ENCODE measurements at places on chromosomes 3 and 15.

GRCh38 chr15:67010898-67011616, 54.3 kb upstream of the SMAD3 start:
- peak; percentile 1 for DNase-seq

DNA sequence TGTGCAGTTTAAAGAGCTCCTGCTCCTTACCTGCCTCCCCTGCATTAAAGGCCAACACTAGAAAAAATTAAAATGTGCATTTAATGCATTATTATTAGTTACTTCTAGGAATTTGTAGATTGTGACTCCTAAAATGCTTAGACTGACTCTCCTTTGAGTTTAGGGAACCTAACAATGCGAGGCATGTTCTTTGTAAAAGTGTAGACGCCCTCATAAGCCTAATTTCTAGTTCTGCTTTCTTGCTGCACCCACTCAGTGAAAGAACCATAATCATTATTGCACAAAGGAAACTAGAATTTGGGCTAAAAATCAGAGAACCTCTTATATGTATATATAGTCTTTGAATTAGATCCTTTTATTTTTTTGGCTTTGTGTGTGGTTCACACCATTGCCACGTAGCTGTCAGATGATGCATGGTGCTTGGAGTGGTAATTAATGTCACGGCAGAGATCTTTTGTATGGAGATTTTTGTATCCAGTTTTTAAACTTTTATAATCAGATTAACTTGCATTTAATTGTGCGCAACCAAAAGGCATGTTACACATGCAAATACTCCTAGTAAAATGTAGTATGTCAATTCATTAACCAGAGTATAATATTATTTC, 710 bp downstream of the ABHD10 start:
- DNase-seq, result no peak

DNA sequence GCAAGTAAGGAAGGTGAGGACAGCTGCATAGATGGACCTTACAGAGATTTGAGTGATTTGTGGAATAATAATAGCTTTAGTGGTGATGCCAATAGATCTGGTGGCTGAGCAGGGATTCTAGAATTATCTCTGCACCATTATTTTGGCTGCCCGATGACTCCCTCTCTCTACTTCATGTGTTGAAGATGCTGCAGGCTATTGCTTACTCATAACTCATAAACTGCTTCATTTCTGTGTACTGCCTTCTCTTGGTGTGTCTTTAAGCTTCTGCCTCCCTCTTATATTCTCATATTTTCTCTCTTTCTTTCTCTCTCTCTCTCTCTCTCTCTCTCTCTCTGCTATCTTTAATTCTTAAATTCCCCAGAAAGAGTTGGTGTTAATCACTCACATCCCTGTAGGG, 256.0 kb upstream of the TRIM42 start:
- DNase-seq, result no peak

- no peak for DNase-seq
Observed at GRCh38 chr3:63972987-63973386, 50.3 kb downstream of the PSMD6 start.

DNA sequence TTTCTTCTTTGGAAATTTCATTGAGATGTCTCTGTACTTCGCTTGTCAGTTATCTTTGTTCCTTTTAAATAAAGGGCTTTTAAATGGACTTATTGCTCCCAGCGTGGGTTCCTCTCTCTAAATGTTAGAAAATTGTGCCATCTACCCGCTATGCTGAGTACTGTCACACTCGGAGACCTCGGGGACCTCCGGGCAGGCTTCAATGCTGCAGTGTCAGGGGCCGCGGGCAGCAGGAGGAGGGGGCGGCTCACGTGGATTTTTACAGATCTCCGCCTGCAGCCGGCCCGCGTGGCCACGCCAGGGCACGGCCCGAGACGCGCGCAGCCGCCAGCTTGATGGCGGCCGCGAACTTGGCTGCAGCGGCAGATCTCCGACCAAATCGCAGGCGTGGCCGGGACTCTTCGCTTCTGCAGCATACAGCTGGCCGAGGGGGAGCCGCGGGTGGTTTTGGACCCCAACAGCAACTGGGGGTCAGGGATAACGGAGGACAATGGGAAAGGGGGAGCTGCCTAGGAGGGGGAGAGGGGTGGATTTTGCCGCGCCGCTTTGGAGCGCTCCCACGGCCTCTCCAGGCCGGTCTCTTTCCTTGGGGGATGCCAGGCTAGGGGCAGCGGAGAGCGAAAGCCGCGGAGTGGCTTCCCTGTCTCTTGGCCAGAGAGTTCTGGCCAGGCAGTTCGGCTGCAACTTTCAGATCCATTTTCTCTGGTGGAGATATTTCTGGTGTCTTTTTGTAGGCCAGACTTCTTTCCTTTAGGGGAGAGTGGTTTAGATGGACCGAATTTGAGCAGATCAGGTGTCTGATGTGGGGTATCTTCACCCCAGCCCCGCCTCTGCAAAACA, 15.3 kb downstream of the NR2F2 start:
- no peak for DNase-seq

- no peak for DNase-seq
Observed at GRCh38 chr3:21705769-21706168, 45.2 kb downstream of the ZNF385D start.

- DNase-seq, result no peak
Observed at GRCh38 chr3:121871430-121871829, 22.8 kb upstream of the SLC15A2 start.

DNA sequence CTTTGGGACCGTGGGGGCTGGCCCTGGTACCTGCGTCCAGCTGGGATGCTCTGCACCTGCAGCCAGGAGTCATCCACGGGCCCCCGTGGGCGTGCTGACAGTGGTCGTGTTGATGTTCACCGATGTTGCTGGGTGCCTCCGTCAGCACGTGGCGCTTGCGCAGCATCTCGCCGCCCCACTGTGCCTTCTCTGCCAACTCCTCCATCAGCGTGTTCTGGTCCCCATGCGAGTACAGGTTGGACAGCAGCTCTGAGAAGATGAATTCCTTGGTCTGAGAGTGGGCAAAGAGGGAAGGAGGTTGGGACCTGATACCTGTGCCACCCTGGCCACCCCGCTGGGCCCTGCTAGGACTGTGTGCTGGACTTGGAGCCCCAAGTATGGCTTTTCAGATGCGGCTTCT, 61.4 kb downstream of the ADAMTS7 start:
- DNase-seq, result no peak

DNA sequence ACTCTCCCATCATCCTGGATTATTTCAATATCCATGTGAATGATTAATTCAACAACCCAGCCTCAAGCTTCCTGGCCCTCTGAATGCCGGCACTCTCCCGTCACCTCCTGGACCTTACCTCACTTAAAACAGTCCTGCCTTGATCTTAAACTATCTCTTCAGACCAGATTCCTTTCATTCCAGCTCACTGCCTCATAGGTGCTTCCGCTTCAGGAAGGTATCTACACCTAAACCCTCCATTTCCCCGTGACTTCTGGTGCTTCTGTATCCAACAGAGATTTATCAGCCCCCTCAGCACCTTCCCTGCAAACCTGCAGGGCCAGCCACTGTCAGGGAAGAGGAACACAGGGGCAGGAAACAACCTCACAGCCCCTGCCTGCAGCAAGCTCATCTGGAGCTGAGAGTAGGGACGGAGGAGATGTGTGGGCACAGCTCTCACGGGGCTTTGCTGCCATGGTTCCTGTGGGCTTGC, 98.9 kb upstream of the TJP1 start:
- DNase-seq, result no peak
